ENCODE measurements at places on chromosomes 12 and 14.

GRCh38 chr14:22095860-22096513, 422.4 kb upstream of the OR4E1 start:
- DNase-seq: no peak

- DNase-seq: no peak
Measured at GRCh38 chr12:132284827-132285741, 44.3 kb downstream of the GALNT9 start.

- no peak for DNase-seq
Measured at GRCh38 chr14:42517806-42518500, 911.3 kb downstream of the LRFN5 start.

- DNase-seq: no peak
Measured at GRCh38 chr12:76888775-76889174, 10.0 kb upstream of the CSRP2 start.

DNA sequence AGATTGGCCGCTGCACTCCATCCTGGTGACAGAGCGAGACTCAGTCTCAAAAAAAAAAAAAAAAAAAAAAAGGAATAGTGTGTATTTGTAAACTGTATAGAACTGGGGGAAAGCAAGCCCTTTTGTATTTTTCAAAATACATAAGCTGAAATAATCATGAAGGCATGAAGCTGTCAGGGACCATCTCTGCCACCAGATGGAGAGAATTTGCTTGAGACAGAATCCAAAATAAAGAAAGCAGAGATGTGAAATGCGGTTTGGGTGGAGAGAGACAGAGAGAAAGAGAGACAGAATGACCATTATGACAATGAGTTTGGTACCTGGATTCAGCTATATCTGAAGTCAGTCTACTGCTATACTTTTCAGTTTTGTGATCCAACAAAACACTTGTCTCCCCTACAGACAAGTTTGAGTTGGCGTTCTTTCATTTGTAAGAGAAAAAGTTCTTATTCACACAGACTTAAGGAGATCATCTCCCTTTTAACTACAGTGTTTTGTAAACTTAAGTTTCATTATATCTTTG, 155.7 kb upstream of the LRIG3 start:
- DNase-seq: no peak

- DNase-seq: no peak
Measured at GRCh38 chr14:93986955-93987354, 10.1 kb upstream of the CCDC197 start.

GRCh38 chr12:68446901-68447796, 115.0 kb upstream of the MDM1 start:
- no peak for DNase-seq

DNA sequence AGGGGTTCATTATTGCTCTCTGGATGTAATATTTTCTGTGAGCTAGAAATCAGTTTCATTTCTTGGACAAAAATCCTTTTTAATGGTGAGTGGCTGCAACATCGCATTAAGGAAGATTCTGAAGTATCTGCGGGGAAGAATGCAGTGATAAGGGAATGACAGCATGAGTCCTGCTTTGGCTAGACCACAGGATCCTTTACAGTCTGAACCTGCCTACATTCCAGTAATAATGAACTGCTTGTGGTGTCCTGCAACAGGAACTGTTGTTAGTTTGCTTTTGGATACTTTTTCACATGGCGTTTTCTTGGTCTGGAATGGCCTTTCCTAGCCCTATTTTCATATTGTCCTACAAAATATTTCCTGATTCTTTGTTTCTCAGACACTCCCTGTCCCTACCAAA, 15.7 kb downstream of the MDM2 start:
- DNase-seq: no peak

DNA sequence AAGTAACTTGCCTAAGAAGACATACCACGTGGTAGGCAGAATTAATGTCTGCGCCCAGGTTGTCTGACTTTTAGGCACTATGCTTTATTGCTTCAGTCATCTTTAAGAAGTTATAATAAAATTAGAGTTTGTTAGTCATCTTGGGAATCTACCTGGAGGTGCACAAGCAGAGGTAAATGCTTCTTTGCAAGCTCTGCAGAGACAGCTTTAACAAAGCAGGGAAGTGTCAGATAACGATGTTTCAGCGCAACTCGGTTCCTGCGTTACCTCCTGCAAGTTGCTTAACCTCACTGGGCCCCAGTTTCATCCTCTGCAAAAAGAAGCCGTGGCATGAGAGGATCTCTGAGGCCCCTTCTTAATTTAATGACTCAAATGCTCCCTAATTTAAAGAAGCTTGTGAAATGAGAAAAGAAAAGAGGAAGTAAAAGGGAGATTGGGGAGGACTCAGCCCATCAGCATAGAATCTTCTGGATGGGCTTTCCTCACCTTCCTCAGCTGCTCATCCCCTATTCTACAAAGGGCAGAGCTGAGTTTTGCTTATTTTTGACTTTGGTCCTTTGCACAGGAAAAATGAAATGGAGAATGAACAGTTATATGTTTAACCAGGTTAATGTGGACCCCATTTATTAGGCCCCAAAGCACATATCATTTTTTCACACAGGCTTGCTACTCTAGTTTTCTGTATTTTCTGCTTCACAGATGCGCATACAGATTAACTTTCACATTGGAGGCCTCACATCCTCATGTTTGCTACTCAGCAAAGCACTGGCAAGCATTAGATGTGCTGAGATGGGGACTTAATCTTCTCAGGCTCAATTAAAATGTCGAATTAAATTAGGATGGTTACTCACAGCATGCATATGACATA, 5.1 kb downstream of the ARHGDIB start:
- no peak for DNase-seq

DNA sequence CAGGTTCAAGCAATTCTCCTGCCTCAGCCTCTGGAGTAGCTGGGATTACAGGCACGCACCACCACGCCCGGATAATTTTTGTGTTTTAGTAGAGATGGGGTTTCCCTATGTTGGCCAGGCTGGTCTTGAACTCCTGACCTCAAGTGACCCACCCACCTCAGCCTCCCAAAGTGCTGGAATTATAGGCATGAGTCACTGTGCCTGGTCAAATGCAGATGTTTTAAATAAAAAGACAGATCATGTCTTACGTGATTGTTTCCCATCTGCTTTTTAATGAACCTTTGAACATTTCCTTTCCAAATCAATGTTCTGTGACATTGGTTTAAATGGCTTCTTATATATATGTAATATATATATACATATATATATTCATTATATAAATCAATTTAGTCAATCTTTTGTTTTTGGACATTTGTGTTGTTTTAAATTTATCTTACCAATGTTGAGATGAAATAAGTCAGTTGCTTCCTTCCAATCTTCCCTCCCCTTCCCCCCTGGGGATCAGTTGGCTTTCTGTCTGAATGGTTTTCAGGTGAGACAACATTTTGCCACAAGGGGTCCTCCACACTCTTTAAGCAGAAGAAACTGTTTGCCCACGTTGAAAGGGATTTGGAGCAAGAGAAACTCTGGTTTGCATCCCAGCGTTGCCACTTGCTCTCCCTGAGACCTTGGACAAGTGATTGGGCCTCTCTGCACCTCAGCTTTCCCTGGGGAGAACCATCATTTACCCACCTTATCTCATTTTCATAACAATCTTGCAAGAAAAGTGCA, 47.6 kb upstream of the RBM19 start:
- no peak for DNase-seq

GRCh38 chr12:19616781-19617180, 177.5 kb downstream of the AEBP2 start:
- no peak for DNase-seq

DNA sequence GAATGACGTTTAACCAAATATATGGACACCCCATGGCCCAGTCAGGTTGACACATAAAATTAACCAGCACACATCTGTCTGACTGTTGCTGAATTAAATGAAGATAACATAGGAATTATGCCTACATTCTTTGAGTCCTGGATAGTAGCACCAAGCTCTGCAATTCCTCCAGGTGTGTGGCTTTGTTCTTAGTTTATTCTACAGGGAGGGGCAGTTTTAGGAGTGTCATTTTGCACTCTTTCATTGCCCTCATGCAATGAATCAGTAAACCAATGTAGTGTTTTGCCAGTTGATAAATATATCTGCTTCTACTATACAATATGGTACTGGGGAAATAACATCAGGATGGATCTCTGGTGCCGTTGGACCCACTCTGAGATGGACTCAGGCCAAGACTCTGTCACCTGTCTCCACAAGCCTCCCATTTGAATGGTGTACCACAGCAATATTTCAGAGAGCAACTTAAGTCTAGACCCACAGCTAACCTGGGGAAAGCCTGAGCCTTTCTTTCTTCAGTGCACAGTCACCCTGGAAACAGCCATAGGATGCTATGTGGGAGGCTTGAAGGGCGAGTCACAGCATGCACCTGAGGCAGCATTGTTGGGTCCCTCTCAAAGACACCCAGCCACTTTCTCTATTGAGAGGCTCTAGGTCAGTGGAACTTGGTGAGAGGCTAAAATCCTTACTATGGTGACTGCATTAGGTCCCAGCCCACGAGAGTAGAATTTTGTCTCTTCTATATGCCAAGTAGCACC, 73.2 kb downstream of the ANO4 start:
- no peak for DNase-seq
